Breast epithelium (tissue), 4 donors: ENCODE measurements at places on chromosomes 2 and 18.
A peak's percentile ranks its signal among the peaks of the same experiment; 100 is the strongest.

- no peak for DNase-seq
These were observed 10.5 kb upstream of the INSIG2 start for GRCh38 chr2:118077636-118078247.

DNA sequence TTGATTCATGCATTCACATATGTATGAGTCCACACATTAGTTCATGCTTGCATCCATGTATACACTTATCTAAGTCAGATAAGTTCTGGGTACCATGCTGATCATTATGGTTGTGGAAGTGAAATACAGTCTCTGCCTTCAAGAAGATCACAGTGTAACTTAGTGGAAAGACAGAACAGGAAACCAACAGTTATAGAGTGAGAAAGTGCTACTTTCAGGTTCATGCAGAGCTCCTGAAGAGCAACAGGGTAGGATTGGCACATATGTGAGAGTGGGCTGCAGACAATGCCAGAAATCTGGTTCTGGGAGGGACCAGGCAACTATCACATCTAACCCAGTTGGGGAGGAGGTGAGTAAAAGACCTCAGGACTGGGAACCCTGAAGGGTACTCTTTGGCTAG is 35.4 kb upstream of the PGAP1 start:
- no peak for DNase-seq

DNA sequence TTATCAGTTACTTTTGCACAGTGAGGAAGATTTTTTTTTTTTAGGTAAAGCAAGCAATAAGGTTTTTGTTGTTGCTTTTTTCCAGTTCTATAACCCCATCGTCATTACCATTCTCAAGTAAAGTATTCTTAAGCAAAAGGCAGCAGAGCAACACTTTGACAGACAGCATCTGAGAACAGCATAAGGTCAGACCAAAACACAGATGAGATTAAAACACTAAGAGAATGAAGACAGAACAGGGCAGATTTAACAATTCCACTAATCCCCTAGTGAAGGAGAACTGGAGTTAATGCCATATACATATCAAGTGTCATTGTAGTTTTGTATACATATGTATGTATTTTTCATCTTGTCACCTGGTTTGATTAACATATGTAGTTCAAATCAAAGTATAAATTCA is 290.2 kb downstream of the METTL4 start:
- no peak for DNase-seq

- peak; percentile 12 for DNase-seq
These were observed 53.9 kb downstream of the BOLA3 start for GRCh38 chr2:74093840-74094239.

GRCh38 chr18:51100385-51101120 is 70.5 kb downstream of the SMAD4 start:
- no peak for DNase-seq

GRCh38 chr2:112783187-112783714 is 1.0 kb downstream of the IL1A start:
- no peak for DNase-seq

- DNase-seq, result no peak
These were observed 573.3 kb downstream of the LRP1B start for GRCh38 chr2:141557329-141558095.
